Neuronal stem cell (in vitro differentiated cells): ENCODE measurements at places on chromosomes 1 and 21.

DNA sequence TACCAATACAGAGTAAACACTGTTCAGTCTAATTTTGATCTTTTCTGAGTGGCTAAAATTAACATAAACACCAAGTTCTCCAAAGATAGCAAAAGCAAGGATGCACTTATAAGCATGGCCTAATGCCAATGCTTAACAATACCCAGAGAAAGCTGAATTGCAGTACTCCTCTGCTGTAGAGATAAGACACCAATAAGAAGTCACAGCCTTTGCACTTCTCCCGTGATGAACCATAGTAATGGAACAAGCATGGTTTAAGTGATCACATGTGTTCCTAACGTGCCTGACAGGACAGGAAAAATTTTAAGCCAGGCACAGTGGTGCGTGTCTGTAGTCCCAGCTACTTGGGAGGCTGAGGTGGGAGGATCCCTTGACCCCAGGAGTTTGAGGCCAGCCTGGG lies 5.6 kb downstream of the PRDX1 start:
- DNase-seq: no peak

GRCh38 chr1:164588516-164589341 lies 29.7 kb downstream of the PBX1 start:
- peak; percentile 88 for DNase-seq

GRCh38 chr1:79679916-79680315 lies 673.4 kb upstream of the ADGRL4 start:
- no peak for DNase-seq

GRCh38 chr1:203491664-203492063 lies 2.3 kb upstream of the OPTC start:
- no peak for DNase-seq

GRCh38 chr1:154501423-154502065 lies 475 bp upstream of the TDRD10 start:
- DNase-seq: no peak

DNA sequence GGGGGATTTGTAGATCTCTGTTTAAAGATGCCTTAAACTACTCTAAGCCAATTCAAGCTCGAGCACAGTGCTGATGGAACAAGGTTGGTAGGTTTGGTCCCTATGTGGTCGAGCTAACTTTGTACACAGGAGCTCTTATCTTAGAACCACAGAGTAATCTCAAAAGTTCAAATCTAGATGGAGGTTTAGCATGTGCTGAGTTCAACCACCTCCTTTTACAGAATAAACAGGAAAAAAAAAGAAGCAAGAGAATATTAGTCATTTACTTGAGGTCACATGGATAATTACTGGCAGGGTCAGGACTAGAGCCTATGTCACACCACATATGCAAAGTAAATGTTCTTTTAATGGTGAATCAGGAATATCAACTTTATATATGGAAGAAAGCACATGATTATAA lies 86.2 kb downstream of the DTL start:
- no peak for DNase-seq

- peak; percentile 37 for DNase-seq
These were observed 99.2 kb downstream of the CTH start for GRCh38 chr1:70509996-70510876.

DNA sequence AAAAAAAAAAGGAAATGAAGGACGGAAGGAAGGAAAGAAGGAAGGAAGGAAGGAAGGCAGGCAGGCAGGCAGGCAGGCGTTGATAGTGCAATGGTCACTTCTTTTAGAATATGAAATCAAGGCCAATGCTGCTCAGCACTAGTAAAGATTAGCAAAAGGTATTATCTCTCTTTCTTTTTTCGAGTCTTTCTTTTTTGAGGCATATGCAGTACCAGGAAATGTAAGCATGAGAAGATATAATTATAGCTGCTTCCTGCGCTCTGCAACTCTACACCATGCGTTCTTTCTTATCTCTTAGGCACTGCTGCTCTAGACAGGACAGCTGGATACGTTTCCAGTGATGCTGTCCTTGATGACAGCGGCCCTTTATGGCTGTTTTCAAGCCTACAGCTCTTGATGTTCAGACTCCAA lies 1512.5 kb upstream of the B3GALT2 start:
- no peak for DNase-seq
